ENCODE measurements at places on chromosomes 16 and 17.

DNA sequence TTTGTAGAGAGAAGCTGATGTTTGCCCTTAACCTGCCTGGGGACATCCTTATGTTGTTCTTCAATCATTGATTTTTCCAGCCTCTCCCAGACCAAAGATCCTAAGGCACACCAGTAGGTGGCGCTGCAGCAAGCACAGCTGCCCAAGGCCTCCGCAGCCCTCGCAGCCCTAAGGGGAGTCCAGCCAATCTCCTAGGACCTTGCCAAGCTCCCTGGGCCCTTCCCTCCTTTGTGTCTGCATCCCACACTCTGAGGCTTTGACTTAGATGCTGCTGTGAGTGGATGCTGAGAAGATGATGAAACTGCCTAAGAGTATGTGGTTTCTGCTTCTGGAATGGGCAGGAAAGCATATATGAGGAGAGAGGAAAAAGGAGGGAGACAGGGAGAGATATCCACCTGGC is 47.1 kb downstream of the SPACA3 start:
- peak; percentile 54 for DNase-seq

GRCh38 chr17:19651451-19652238 is 3.1 kb downstream of the ALDH3A2 start:
- DNase-seq = no peak

- DNase-seq = no peak
These were observed 18.3 kb upstream of the KIF2B start for GRCh38 chr17:53804437-53804836.

DNA sequence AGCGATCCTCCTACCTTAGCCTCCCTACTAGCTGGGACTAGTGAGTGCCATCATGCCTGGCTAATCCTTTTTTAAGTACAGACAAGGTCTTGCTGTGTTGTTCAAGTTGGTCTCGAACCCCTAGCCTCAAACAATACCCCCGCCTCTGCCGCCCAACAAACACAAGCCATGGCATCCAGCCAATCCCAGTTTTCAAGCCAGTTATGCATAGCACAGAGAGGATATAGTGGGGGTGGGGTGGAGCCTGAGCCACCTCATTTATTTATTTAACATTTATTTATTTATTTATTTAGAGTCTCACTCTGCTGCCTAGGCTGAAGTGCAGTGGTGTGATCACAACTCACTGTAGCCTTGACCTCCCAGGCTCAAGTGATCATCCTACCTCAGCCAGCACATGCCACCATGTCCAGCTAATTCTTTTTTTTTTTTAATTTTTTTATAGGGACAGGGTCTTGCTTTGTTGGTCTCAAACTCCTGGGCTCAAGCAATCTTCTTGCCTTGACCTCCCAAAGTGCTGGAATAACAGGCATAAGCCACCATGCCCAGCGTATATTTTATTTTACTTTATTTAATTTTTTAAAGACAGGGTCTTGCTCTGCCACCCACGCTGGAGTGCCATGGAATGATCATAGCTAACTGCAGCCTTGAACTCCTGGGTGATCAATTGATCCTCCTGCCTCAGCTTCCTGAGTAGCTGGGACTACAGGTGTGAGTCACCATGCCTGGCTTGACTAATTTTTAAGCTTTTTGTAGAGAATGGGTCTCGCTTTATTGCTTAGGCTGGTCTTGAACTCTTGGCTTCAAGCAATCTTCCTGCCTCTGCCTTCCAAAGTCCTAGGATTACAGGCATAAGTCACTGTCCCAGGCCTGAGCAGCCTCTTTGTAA is 26.2 kb upstream of the KLHL11 start:
- no peak for DNase-seq

DNA sequence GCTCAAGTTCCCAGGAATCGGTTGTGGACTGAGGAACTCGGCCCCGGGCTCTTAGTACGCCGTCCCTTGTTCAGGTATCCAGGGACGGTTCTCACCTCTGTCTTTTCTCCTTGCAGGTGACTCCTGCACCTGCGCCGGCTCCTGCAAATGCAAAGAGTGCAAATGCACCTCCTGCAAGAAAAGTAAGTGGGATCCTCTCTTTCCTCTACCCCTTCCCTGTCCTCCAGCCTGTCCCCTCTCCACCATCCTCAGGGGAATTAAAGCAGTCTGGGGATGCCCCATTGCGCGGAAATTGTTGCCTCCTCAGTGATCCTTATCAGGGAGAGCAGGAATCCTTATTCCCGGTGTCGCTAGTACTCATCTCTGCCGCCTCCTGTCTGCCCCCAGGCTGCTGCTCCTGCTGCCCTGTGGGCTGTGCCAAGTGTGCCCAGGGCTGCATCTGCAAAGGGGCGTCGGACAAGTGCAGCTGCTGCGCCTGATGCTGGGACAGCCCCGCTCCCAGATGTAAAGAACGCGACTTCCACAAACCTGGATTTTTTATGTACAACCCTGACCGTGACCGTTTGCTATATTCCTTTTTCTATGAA is 585 bp downstream of the MT2A start:
- DNase-seq = peak; percentile 18

DNA sequence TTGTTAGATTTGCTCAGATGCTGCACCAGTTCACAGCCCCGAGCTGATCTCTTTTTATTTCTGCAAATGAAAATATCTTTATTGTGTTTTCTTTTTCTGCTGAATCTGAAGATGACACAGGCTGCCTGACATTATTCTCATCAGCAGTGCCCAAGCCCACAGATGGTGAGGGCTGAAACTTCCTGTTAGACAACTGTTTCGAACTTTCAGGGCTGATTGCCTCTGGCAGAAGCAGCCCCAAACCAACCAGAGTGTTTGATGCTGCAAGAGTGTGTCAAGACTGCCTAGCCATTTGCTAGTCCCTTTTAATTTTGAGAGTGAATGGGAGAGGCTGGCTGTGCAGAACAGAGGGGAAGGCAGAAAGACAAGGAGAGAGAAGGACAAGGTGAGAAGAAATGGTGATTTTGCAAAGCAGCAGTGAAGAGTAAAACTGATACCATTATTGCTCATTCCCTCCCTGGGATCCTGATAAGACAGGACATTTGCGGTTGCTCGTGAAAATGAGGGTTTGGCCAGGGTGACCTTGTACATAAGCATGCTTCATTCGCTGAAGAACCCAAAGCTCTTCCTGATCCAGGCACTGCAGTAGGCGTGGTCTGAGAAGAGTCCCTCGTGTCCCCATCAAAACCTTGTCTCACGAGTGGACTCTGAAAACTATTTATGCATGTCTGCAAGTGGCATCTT is 77.2 kb downstream of the TMEM114 start:
- no peak for DNase-seq

DNA sequence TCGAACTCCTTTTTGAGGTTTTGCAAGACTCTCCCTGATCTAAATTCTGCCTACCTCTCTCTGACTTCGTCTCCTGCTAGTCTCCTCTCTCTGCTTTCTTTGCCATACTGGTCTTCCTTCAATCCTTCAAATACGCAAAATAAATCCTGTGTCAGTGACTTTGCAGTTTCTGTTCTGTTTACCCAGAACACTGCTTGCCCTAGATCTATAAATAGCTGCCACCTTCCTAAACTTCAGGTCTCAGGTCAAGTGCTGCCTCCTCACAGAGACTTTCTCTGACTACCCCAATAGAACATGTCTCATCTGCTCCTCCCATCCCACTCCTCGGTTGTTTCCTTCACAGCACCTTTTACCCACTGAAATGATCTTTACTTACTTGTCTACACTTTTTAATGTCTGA is 78.9 kb downstream of the TRIM37 start:
- DNase-seq = no peak

- DNase-seq = peak; percentile 23
These were observed 28.2 kb downstream of the ATP2C2 start for GRCh38 chr16:84396537-84397008.

DNA sequence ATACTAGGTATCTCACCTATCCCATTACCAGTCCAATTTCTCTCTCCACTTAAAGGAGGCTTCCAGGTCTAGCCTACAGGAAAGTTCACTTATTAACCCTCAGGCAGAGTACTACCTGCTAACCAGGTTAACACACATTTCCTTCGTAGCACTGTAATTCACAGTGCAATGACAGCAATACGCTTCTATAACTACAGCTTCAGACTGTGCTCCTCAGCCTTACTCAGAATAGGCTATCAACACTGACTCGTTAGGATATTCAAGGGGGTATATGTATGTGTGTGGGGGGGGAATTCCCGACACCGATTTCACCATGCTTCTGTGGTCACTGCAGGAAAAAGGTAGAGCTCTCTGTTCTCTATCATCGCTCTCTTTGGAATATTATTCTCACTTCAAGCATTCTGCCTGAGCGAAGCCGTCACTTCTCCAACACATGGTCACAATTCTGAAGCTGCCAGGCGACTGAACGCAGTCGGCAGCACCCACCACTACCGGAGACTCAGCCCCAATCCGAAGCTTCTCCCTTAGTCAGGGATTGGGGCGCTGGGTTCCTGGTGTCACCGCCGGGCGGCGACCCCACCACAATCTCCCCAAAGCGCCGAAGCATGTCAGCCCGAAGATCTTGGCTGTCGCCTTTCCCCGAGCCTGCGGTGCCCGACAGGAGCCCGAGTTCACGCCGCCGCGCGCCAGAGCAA is 618 bp downstream of the GGA3 start:
- peak; percentile 27 for DNase-seq

Measured in Daoy (cell line).